ENCODE measurements at places on chromosomes 12 and 14.

GRCh38 chr14:24063263-24063836, 8.0 kb upstream of the CPNE6 start:
- no peak overlapping the region for H3K4me3 ChIP-seq
- no peaks in the 10 kb centered on the region for H3K4me1 ChIP-seq
- H3K27ac ChIP-seq = no peak overlapping the region

DNA sequence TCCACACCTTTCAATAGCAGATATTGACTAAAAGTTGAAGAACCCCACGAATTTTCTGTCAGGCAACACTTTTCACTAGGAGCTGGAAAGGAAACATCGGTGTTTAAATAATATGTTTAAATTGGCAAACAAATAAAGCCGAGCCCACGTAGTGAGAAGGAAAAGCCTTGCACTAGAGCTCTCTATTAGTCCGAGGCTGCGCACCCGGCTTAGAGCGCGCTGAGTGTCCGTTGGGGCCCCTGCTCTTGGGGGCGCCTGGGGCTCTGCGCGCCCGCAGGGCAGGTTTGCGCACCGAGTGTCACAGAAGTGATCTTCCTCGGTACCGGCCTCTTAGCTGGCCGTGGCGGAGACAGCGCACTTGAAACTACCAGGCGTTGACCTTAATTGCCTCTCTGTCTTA, 6.4 kb downstream of the TTC6 start:
- peaks cover 100% of the 10 kb centered on the region for H3K27me3 ChIP-seq
- H3K4me3 ChIP-seq = no peak overlapping the region
- DNase-seq = no peak
- H3K36me3 ChIP-seq = no peaks in the 10 kb centered on the region
- H3K27ac ChIP-seq = no peak overlapping the region

- no peaks in the 10 kb centered on the region for H3K36me3 ChIP-seq
- DNase-seq = peak; percentile 21
- no peak overlapping the region for H3K27ac ChIP-seq
These were observed 18.1 kb downstream of the VSX2 start for GRCh38 chr14:74257078-74257940.

GRCh38 chr12:101931498-101932326, 54.3 kb downstream of the DRAM1 start:
- H3K4me3 ChIP-seq = no peak overlapping the region
- H3K27ac ChIP-seq = no peak overlapping the region

GRCh38 chr14:41607966-41608663, 1.4 kb downstream of the LRFN5 start:
- H3K36me3 ChIP-seq = no peaks in the 10 kb centered on the region
- DNase-seq = no peak
- no peak overlapping the region for H3K27ac ChIP-seq
- peaks cover 4% of the 10 kb centered on the region for H3K4me1 ChIP-seq
- H3K27me3 ChIP-seq = peaks cover 69% of the 10 kb centered on the region
- H3K4me3 ChIP-seq = no peak overlapping the region

All from endothelial cell of umbilical vein (primary cell).